ENCODE measurements at places on chromosomes 6 and 20. TPM values are rescaled to one million over a fixed set of nuclear protein-coding genes. Genes with fewer than 3 reads are reported as not detected.

The RAD21L1 gene
- not detected for total RNA-seq

The CENPW gene
- total RNA-seq, result 73.8 TPM

The HFE gene
- total RNA-seq, result 3.4 TPM

The ASIP gene
- not detected for total RNA-seq

The CD93 gene
- total RNA-seq, result 1.6 TPM

The VGLL2 gene
- not detected for total RNA-seq

The SNTA1 gene
- 5.7 TPM for total RNA-seq

The AKAP12 gene
- total RNA-seq, result 0.85 TPM

The SLCO4A1 gene
- 74.7 TPM for total RNA-seq

The C6orf47 gene
- 27.2 TPM for total RNA-seq
